HTR-8/SVneo (cell line): ENCODE measurements at places on chromosomes 1 and 21.
A peak's percentile ranks its signal among the peaks of the same experiment; 100 is the strongest.

GRCh38 chr1:57421806-57422205, 2.1 kb downstream of the DAB1 start:
- DNase-seq: no peak

GRCh38 chr1:56450004-56450666, 129.2 kb downstream of the PLPP3 start:
- DNase-seq: no peak

GRCh38 chr1:3506943-3507342, 52.5 kb downstream of the ARHGEF16 start:
- no peak for DNase-seq

GRCh38 chr1:193890935-193891334, 704.5 kb upstream of the B3GALT2 start:
- DNase-seq: no peak

- DNase-seq: peak; percentile 79
Observed at GRCh38 chr1:34865981-34866761, 6.6 kb upstream of the SMIM12 start.

GRCh38 chr21:17780539-17780938, 38.6 kb downstream of the C21orf91 start:
- DNase-seq: no peak
